Activated CD8-positive, alpha-beta memory T cell treated with anti-CD3 and anti-CD28 coated beads for 1 hour (primary cell): ENCODE measurements at places on chromosomes 1 and 21.

DNA sequence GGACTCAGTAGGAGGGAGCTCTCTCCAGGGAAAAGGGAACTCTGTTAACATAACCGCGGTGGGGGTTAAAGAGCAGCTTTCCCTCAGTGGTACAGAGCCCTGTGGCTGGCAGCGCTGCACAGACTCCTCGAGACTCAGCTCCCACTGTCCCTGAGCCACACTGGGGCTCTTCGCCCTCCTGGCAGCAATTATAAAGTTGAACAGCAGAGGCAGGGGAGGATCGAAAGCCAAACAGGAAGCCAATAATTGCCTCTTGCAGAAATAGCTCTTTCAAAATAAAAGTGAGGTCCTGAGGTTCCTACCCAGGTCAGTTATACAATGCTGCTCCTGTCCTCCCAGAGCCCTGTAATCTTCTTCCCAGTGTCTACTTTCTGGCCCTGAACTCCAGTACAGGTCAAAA lies 77.0 kb downstream of the FAM78B start:
- DNase-seq: no peak

- no peak for DNase-seq
Measured at GRCh38 chr1:245645894-245646293, 491.1 kb downstream of the KIF26B start.

DNA sequence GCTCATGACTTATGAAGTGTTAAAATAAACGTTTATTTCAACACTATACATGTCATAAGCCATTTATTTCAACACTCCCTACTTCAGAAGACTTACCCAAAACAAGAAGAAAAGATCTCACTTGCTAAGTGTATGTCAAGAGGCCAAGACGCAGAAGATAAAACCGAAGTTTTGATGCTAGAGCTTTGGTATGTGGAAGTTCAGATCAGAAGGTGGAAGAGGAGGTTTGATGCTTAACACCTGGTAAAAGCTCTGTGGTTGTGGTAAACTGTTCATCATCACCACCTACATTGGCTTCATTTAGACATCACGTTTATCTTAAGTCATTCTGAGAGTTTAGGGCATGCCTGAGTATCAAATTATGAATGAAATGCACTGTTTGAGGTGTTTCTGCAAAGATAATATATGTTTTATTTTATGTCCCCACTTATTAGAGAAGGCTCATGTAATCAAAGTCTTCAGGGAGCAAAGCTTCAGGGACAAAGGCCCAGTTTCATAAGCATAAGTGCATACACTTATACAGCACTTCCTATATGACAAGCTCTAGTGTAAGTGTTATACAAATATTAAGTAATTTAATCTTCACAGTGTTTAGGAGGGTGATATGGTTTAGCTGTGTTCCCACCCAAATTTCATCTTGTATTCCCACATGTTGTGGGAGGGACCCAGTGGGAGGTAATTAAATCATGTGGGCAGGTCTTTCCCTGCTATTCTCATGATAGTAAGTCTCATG lies 533.3 kb downstream of the PTBP2 start:
- no peak for DNase-seq

DNA sequence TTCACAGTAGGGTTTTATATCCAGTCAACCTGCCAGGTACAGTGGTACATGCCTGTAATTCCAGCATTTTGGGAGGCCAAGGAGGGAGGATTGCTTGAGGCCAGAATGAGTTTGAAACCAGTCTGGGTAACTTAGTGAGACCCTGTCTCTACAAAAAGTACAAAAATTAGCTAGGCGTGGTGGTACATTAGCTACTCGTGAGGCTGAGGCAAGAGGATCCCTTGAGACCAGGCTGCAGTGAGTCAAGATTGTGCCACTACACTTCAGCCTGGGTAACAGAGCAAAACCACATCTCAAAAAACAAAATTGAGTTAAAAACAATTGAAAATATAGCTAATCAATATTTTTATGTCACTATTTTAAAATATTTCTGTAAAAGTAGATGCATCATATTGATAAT lies 33.2 kb downstream of the DDI2 start:
- no peak for DNase-seq

GRCh38 chr21:41953831-41954653 lies at the start of gene C2CD2:
C2CD2 (minus strand) TSS chr21:41954018; CDS start chr21:41953648, 370 bp downstream.
- DNase-seq: no peak

DNA sequence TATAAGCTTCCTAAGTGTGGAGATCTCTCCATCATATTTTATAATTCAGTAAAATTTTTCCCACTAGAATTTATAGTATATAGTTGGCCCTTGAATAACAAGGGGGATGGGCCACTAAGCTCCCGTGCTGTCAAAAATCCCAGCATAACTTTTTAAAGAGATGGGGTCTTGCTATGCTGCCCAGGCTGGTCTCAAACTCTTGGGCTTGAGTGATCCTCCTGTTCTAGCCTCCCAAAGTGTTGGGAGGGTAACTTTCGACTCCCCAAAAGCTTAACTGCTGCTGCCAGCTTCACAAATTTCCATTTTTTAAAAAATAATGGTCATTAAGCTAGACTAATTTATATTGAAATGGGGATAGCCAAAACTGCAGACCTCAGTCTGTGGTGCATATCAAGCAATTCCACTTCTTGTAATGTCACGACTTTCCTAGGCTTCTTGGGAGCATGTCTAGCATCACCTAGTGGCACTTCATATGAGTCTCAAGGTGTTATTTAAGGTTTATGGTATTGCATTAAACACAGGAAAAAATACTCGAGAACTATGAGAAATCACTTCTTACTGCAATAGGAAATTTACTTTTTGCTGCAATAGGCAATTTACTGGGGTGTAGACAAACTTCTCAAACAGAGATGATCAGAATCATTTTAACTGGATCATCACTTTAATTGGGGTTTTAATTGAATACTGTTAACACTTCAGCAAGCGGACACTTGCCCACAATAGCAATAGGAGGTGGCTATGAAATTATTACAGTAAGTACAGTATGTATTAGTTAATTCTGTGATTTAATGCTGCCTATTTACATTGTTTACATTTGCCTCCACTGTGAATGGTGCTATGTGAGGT lies 19.3 kb upstream of the ACTA1 start:
- no peak for DNase-seq

GRCh38 chr1:16043950-16044349 lies 368 bp downstream of the CLCNKB start:
- no peak for DNase-seq

DNA sequence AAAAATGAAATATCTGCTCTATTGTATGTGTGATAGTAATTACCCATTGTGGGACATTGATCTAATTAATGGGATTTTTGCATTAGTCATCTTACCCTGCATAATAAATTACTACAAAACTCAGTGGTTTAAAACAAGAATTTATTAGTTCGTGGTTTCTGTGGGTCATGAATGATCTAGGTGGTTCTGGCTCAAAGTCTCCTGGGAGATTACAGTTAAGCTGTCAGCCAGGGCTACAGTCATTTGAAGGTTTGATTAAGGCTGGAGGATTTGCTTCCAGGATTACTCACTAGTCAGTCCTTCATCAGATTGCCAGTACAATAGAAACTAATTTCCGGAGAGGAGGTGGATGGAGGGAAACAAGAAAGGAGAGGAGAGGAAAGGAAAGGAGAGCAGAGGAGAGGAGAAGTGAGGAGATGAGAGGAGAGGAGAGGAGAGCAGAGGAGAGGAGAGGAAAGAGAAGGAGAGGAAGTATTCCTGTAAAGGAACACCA lies 60.4 kb upstream of the TNFSF4 start:
- DNase-seq: no peak

DNA sequence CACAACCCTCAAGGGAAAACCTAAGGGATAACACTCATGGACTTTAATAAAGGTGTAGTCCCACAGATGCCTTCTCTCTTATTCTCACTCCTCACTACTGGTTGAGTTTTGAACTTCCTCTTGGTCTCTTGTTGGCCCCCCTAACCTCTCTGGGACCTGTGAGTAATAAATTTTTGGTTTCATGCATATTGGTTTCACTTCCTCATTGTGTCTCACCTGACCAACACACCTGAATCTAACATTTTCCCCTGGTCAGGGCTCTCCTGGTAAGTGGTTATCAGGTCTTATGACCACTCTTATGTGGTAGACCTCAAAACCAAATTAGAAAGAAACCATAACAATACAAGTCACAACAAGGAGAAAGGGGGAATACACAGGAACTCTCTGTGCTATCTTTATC lies 60.5 kb upstream of the PRMT6 start:
- no peak for DNase-seq

- DNase-seq: no peak
Measured at GRCh38 chr21:34560609-34561008, 48.6 kb upstream of the KCNE1 start.
